ENCODE measurements at places on chromosomes 16 and 17.

- no peak for DNase-seq
Observed at GRCh38 chr17:75266316-75267152, 4.5 kb downstream of the MIF4GD start.

DNA sequence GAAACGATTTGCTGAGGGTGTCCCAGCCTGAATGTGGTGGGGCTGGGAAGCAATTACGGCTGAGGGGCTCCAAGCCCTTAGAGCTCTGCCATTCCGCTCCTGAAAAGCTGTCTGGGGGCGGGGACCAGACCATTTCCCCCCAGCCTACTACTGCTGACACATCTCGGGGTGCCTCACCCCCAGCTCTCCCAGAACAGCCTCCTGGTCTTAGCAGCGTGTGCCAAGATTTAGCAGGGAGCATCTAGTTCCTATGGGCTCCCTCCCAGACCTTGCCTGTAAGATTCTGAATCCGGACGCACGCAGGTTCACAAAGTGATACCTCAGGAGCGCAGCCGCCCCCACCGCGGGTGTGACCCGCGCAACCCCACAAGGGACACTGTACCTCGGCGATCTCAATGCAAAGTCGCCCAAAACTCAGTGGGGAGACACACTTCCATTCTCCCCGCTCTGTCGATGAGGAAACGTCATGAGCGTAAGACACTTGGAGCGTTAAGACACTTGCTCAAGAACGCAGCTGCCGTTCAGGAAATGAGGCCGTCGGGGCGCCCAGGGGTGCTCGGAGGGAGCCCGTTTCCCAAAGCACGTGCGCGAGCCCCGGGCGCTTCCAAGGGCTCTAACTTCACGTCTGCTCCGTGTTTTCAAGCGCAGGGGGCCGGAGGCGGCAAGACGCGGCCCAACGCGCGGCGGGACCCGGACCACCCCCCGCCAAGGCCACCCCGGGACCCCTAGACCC, 629 bp downstream of the GEMIN4 start:
- DNase-seq: no peak

DNA sequence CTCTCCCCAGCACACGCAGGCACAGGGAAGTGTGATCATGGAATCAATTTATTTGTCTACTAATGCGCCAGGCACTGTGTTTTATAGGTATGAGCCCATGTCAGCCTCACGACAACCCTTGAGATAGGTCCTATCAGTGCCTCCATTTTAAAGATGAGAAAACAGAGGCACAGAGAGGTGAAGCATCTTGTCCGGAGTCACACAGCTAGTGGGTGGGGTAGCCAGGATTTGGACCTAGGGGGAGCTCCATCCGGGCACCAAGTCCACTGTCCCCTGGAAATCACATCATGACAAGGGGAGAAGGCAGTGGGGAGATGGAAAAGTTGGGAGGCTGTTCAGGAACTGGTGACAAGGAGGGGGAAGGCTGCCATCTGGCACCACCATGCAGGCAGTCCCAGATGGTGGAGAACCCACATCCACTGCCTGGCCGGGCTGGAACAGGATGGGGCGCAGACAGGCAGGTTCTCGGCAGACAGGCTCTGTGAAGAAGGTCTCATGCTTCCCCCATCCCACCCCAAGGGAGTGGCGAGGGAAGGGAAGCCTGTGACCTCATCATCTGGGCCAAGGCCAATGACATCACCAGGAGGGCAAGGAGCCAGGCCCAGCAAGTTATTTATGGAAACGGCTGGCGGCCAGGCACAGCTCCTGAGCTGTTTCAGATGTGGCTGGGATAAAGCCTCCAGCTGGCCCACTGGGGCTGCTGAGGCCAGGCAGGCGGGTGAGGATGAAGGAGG, 126.0 kb upstream of the SDK2 start:
- DNase-seq: no peak

GRCh38 chr17:42409523-42410318, 13.3 kb downstream of the CAVIN1 start:
- DNase-seq: no peak

GRCh38 chr16:28845293-28845692, 855 bp downstream of the TUFM start:
- DNase-seq: no peak

GRCh38 chr17:40315678-40316570, 6.9 kb downstream of the RARA start:
- DNase-seq: no peak

- DNase-seq: no peak
Observed at GRCh38 chr17:5354886-5355415, 64.5 kb downstream of the NUP88 start.

DNA sequence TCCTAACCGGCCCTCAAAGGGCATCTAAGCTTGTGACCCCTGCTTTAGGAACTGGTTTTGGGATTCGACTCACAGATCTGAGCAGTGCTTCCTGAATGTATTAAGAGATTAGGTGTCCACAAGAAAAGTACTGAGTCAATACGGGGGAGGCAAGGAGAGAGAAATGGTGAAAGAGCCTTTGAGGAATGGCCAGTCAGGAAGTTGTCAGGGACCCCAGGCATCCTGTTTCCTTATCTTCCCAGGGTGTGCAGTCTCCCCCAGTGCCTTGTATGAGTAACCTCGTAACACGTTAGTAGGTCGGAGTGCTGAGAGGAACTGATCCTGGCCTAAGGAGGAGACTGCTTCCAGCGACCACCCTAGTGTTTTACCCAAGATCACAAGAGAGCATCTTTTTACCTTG, 16.4 kb upstream of the TMED6 start:
- no peak for DNase-seq

DNA sequence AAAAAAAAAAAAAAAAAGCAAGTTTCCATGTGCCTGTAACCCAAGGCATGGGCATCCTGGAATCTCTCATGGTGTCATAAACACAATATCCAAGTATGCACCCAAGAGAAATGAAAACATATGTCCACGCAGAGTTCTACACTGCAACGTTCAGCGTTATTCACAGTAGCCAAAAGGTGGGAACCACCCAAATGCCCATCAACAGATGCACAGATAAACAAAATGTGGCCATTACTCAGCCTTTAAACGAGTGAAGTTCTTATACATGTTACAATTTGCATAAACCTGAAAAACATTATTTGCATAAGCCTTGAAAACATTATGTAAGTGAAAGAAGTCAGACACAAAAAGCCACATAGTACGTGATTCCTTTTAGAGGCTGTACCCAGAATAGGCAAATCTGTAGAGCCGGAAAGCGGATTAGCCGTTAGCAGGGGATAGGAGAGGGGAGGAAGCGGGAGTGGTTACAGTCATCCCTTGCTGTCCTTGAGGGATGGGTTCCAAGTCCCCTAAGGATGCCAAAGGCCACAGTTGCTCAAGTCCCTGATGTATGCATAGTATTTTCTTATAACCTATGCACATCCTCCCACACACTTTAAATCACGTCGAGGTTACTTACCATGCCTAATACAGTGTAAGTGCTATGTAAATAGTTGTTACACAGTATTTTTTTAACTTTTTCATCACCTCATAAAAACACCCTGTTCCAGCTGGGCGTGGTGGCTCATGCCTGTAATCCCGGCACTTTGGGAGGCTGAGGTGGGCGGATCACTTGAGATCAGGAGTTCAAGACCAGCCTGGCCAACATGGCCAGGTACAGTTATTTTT, 47.3 kb upstream of the DNAH17 start:
- no peak for DNase-seq

- DNase-seq: no peak
Observed at GRCh38 chr16:81586417-81586816, 141.8 kb downstream of the CMIP start.

- no peak for DNase-seq
Observed at GRCh38 chr17:260031-260791, 78.8 kb upstream of the DOC2B start.

- no peak for DNase-seq
Observed at GRCh38 chr17:40825599-40825998, 3.2 kb upstream of the KRT10 start.

- no peak for DNase-seq
Observed at GRCh38 chr17:18102640-18103039, 5.9 kb upstream of the MYO15A start.

GRCh38 chr16:56268799-56269198, 77.5 kb downstream of the GNAO1 start:
- no peak for DNase-seq

GRCh38 chr16:49860593-49860992, 4.7 kb upstream of the ZNF423 start:
- no peak for DNase-seq

DNA sequence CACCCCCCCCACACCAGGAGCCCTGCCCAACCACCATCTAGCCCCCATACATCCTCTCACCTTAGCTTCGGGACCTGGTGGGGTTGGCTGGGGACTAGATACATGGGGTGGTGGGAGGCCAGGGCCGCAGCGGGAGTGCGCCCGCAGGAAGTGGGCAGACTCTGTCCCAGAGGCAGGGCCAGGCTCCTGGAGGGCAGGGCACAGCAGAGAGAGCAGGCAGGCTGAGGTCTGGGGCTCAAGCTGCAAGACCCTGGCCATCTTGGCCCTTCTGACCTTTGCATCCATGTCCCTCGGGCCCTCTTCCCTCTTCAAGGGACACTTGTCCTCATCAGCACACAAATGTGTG, 2.7 kb downstream of the ENKD1 start:
- DNase-seq: no peak

DNA sequence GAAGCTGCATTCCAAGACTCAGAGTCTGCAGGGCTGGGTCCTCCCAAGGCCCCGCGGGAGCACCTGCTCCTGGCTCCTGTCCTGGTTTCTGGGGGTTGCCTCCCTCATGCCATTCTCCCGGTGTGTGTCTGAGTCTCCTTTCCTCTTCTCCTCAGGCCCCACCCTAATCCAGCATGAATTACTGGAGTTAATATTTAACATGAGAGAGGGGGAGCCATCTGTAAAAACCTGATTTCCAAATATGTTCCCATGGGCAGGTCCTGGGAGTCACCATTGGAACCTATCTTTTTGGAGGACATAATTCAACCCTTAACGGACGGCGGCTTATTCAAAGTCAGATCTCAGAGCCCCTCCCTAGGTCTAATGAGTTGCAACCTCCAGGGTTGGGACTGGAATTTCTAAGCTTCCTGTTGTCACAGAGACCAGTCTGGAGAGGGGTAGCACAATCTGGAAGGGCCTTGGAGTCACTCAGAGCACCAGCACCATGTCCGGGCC, 5.4 kb downstream of the C17orf99 start:
- no peak for DNase-seq

DNA sequence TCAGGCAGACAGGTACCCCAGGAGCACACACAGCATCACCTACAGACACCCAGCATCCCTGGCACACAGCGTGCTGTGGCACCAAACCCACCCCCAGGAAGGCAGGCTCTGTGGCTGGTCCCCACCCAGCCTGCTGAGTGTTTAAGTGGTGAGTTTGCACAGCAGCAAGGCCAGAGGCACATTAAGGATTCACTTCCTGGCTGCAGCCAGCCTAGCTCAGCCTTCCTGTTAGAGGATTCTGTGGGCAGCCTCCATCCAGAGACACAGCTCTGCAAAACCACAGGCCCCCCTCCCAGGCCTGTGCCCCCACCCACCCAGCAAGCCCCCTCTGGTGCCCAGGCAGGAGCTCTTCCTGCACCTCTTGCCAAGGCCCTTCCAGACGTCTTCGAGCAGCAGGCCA, 36.1 kb upstream of the PHB1 start:
- DNase-seq: no peak

GRCh38 chr16:50234771-50235556, 31.4 kb upstream of the ADCY7 start:
- no peak for DNase-seq

GRCh38 chr16:49194537-49195236, 87.0 kb downstream of the CBLN1 start:
- no peak for DNase-seq

GRCh38 chr17:62119373-62119772, 54.3 kb upstream of the MED13 start:
- no peak for DNase-seq

GRCh38 chr16:79997257-79997656, 396.7 kb upstream of the MAF start:
- DNase-seq: no peak

DNA sequence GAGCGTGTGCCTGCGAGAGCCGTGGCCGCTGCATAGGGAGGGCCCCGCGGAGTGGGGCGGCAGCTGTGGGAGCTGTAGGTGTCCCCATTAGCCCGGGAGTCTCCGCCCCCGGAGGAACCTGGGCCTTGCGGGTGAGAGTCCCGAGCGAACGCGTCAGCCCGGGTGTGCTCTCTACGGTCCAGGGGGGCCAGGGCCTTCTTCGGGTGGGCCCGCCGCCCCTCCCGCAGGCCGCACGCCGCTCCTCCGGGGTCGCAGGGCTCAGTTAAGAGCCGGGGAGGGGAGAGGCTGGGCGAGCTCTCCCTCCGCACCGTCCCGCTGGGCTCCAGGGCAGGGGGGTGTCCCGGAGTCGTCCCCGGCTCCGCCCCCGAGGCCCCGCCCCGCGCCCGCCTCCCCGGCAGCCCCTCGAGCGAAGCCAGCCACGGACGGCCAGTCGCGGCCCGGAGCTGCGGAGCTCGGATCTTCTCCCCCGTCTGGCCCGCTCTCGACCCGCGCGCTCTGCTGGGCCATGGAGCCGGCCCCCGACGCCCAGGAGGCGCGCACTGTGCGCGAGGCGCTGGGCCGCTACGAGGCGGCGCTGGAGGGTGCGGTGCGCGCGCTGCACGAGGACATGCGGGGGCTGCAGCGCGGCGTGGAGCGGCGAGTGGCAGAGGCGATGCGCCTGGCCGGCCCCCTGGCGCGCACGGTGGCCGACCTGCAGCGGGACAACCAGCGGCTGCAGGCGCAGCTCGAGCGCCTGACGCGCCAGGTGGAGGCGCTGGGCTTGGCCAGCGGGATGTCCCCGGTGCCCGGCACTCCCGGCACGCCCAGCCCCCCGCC, at the start of gene SMTNL2:
SMTNL2 (plus strand) TSS at position 429 of the 816 bp plus-strand sequence; CDS start at position 506, 77 bp downstream.
- peak; percentile 36 for DNase-seq

GRCh38 chr17:57544401-57544800, 200.7 kb downstream of the CCDC182 start:
- no peak for DNase-seq

DNA sequence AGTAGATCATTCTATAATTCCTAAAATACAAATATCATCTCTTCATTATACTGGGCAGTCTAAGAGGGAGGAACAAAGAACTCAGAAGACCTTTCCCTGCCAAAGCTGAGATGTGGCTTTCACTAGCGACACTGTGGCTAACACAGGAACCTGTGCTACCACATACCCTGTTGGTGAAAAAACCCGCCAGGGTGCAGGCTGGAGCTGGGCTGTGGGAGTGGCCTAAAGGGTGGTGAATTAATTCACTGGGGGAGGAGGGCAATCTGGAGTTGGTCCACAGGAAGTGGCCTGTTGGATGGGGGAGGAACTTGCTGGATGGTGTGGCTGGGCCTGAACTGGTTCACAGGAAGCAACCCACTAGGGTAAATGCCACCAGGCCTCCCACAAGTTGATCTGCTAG, 7.4 kb downstream of the ZNF594 start:
- no peak for DNase-seq

DNA sequence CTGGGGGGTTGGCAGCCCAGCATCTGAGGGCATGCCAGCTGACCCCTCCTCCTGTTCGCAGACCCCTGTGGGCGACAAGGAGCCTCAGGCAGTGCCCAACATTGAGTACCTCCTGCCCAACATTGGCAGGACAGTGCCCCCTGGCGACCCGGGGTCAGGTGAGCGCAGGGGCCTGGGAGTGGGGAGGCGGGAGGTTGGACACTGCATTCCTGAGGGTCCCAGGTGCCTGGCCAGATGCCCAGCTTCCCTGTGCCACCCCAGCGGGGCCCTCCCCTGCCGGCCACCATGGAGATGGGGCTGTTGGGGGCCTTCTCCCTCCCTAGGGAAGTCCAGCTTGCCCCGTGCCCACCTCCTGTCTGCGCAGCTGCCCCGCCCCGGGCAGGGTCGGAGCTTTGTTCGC, 70.1 kb downstream of the ARHGAP23 start:
- DNase-seq: no peak
